ENCODE measurements at places on chromosomes 13 and 19. TPM values are rescaled to one million over a fixed set of nuclear protein-coding genes. Genes with fewer than 3 reads are reported as not detected.

DNA sequence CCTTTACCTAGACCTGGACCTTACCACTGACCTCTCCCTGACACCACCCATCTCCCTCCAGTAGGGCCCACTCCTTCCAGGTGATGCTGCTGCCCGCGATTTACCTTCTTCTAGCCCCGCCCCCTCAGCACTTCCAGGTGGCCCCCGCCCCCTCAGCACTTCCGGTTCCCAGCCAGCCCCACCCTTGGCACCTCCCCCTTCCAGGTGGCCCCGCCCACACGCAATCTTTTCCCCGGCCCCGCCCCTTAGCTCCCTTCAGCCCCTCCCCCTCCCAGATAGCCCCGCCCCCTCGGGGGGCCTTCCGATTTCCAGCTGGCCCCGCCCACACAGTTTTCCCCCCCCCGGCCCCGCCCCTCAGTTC lies 586 bp downstream of the LIG1 start:
- DNase-seq, result peak; percentile 56

DNA sequence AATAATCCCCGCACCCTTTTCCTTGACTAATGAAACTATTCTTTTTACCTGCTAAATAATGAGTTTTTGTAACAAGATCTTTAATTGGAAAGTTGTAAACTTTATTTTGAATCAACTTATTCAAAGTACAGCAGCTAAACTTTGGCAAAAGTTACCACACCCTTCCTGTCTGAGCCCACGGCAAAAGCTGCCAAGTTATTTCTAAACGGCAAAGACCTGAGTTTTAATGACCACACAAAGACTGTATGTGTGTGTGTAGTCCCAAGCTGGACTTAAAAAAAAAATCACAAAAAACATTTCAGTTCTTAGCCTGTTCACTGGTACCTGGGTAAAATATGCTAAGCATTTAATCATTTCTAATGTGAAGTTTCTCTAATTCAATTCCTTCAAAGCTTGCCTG lies 60.7 kb downstream of the ZAR1L start:
- DNase-seq, result no peak

PODNL1 gene
- total RNA-seq, result under 0.01 TPM

FAM216B gene
- total RNA-seq, result not detected

GRCh38 chr19:2394054-2394441 lies 33.3 kb downstream of the TIMM13 start:
- no peak for DNase-seq

IZUMO1 gene
- total RNA-seq, result not detected

DNA sequence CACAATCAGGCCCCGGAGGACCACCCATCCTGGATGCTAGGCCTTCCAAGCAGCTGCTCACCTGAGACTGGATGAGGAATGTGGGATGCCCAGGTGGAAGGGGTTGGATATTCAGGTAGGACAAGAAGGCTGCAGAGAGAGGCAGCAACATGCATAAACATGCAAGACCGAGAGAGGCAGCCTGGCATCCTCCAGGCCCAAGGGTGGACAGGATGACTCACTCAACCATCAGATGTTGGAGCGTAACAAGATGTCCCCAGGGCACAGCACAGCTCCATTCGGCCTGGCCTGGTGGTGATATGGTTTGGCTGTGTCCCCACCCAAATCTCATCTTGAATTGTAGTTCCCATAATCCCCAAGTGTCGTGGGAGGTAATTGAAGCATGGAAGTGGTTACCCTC lies 10.0 kb upstream of the CABP5 start:
- DNase-seq, result no peak

- peak; percentile 29 for DNase-seq
Measured at GRCh38 chr19:52646571-52647217, 8.5 kb upstream of the ZNF83 start.

SIX5 gene
- 0.90 TPM for total RNA-seq

SMAD9 gene
- total RNA-seq, result 4.8 TPM

DNA sequence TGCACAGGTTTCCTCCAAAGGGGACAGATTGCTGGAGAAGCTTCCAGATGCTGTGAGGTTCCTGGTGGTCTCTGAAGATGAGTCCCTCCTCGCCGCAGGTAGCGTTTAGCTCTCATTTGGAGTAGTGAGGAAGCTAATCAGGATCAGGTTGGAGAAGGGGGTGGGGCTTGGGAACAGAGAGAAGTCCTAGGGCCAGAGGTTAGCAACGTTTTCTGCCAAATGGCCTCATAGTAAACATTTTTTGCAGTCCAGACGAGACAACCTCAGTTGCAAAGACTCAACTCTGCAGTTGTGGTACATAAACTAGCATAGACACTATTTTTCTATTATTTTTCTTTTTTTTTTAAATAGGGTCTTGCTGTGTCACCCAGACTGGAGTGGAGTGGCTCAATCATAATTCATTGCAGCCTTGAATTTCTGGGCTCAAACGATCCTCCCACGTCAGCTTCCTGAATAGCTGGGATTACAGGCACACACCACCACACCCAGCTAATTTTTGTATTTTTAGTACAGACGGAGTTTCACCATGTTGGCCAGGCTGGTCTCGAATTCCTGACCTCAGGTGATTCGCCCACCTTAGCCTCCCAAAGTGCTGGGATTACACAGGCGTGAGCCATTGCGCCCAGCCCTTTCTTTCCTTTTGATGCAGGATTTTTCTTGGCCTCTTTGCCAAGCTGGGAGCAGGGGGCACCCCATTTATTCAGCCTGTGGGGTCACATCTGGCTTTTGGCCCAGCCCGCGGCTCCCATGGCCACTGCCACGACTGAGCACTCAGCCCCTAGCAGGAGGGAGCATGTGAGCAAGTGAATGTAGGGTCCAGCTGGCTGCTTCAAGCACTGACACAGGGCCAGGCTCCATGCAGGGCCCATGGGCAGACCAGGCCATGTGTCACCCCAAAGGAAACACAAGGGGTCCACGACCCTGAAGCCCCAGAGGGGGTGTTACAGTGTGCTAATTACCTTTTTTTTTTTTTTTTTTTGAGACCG lies 34.4 kb upstream of the SIN3B start:
- no peak for DNase-seq

DNA sequence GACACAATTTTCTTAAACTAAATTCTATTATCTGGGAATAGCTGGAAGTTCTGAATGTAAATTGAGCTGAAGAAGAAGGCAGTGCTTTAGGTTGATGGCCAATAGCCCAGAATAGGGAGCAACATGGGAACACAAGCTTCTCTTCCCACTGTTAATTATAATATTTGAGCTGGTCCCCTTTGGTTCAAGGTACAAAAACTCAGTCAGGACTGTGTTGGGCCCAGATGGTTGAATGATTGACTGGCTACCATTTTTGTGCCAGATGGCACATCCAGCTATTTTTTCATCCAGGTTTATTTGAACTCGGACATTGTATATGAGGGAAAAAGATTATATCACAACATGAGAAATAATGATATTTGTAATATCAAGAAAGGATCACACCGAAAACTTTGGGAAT lies 458.9 kb downstream of the SLITRK1 start:
- no peak for DNase-seq

DNA sequence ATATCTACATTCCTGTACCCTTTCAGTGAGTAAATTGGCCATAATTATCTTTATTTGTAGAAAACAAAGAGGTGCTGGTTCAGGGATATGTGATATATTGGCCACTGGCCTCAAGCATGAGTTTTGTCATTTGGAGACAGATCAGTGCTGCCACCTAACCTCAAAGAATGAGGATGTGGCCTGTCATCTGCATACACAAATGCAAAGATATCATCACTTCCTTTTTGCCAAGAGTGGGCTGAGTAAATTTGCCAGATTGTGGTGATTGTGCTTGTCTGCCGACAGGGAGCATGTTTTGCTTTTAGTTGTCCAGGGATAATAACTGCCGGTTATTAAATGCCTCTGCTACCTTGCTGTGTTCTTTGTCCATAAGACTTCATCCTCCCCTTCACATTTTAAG lies 44.2 kb downstream of the WASF3 start:
- peak; percentile 59 for DNase-seq

GRCh38 chr19:40284501-40285352 lies at the start of gene AKT2:
TSS of gene AKT2 (minus strand) at chr19:40285345. CDS start at chr19:40265267, 20,078 bp downstream.
- DNase-seq, result peak; percentile 47

SYNGR4 gene
- not detected for total RNA-seq

KLK8 gene
- not detected for total RNA-seq

DNA sequence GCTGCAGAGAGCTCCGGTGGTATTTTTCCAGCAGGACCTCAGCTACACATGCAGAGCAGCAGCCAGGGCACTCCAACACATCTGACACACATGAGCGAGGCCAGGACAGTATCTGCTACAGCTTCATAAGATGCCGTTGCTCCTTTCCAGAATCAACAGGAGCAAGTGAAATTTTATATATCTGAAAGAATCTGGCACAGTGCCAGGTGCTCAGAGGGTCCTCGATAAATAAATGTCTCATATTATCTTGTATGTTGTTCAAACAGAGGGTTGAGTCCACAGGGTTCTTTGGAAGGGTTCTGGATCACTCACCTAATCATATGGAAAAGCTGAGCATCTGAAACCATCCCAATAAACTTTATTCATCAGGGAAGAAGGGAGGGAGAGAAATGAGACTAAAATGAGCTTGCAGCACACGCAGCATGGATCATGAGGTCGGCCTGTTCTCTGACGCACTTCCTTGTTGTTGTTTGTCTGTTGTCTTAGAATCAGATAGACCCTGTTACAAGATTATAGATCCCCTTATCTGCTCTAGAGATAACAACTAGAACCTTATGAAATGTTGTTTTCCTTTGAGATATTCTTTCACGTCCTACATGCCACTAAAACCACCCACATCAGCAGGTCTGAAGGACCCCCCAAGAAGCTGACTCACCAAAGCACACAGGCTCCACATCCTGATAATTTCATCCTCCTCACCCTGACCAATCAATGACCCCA lies 3.2 kb upstream of the METTL21C start:
- DNase-seq, result no peak

DNA sequence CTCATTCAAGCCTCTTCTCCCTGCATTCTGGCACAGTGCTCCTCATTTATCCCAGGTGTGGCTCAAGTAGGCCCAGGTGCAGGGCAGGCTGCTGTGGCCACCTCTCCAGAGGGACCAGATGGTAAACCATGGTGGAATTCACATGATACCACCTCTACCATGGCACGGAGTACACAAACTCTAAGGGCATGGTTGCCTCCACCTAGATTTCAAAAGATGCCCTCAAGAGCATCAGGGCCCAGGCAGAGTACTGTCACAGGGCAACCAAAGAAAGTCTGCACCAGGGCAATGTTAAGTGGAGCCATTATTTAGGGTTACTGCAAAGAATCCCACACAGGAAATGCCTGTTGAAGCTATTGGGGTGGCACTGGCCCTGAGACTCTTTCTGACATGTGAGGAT lies 647.1 kb upstream of the MIR17HG start:
- no peak for DNase-seq

GRCh38 chr19:15313649-15314279 lies 18.6 kb downstream of the BRD4 start:
- no peak for DNase-seq

- no peak for DNase-seq
Measured at GRCh38 chr13:30120133-30120822, 187.1 kb downstream of the KATNAL1 start.

GRCh38 chr19:16361254-16361653 lies 36.6 kb downstream of the KLF2 start:
- DNase-seq, result no peak

CEACAM4 gene
- total RNA-seq, result not detected

DNA sequence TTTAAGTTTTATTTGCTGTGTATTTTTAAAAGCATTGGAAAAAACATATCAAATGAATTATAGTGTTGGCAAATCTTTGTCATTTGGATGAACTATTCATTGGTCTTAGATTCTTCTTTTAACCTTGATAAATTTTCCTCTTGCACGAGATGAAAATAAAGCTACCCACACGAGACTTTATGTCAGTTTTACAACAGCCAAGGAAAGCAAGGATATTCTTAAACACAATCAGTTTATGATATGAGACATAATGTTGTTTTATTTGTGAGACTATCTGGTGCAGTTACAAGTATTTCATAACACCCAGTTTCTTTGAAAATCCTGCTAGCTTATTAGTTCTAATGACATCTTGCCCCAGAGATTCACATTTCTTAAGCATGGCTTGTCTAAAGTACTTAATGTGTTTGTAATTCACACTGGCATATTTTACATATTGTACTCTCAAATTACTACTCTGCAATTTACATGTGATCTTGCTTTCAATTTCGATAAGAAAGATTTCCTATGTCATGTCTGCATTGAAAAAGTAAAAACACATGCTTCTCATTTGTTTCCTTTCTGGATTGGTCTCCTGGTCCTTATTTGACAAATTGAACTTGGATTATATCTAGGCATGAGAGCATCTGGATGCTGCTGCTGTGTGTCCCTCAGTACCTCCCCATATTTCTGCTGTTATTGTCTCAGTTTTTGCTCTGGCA lies 955.5 kb upstream of the PCDH9 start:
- no peak for DNase-seq

RXFP2 gene
- not detected for total RNA-seq

ZNF302 gene
- 11.1 TPM for total RNA-seq

DNA sequence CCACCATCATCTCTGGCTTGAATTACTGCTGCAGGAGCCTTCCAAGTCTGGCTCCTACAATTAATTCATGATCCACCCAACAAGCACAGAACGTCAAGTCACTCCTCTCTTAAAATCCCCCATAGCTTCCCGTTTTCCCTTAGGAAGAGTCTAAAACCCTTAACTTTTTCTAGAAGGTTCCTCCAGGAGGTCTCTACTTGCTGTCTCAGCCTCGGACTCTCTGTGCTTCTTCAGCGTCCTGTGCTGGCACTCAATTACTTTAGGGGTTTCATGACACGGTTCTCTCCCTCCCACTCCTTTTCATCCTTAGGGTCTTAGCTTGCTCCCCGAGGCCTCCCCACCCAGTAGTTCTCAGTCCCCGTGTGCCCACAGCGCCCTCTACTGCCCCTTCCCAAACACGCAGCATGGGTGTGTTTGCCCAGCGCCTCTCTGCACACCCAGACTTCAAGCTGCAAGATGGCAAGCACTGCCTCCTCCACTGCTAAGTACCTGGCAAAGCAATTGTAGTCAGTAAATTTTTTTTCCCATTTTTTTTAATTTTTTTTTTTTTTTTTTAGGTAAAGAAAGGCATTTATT lies 25.8 kb upstream of the MAP3K10 start:
- no peak for DNase-seq

ZNF793 gene
- total RNA-seq, result 0.72 TPM

DNA sequence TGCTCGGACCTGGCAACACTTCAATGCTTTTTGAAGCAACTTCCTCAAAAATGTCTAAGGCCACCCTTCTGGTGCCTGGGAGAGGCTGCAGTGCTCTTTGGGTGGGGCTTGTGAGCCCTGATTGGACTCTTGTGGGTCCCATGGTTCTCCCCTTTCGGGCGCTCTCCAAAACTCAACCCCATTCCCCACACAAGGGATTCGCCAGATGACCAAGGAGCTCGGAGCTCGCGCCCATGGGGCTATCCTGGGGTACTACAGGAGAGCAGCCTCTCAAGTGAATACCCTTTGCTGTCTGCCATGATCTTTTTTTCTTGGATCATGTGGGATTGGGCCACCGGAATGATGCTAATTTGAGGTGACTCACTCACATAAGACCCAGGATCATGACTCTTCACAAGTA lies 29.7 kb upstream of the KL start:
- no peak for DNase-seq

DNA sequence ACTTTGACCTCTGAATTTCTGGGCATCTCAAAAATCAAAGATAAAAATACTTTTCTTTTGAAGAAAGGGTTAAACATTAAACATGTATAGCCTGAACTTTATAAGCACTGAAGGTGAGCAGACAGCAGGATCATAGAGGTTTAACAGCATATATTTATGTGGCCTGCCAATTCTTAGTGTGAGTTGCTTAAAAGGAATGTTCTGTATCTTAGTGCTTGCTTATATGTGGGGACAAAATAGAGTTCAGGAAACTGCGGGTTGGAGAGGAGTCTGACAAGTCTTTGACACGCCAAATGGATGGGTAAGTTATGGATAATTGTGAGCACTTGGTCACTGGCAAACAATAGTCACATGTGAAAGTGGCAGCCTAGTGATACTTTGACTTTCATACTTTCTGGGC lies 1419.4 kb upstream of the SPRY2 start:
- no peak for DNase-seq
